ENCODE measurements at places on chromosomes 16 and 17.

- no peak for DNase-seq
These were observed 90.3 kb upstream of the MPHOSPH6 start for GRCh38 chr16:82260212-82260795.

DNA sequence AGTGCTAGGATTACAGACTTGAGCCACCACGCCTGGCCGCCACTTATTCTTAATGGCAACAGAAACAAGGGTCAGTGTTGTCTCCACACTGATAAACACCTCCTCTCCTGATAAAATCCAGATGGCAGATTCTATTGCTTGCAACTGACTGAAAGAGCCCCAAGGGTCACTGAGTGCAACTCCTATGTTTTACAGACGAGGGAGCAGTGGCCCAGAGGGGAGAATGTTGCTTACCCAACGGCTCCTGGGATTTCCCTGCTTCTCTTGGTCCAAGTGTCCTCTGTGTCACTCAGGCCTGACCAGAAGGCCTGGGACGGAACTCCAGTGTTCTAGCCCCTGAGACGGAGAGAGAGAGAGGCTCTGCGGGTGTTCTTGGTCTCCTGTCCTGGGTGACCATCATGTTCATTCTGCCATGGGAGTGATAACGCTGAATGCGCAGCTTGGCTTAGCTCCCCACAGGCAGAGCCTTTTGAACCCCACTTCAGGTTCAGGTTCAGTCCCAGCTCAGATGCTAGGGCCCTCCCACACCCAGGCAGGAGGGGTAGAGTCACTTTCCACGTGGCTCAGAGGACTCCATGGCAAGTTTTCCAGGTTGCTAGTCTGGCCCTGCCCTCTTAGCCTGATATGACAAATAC lies 77.3 kb upstream of the NLRP1 start:
- DNase-seq = no peak

- DNase-seq = no peak
These were observed 12.9 kb upstream of the MYO18A start for GRCh38 chr17:29193146-29193545.

DNA sequence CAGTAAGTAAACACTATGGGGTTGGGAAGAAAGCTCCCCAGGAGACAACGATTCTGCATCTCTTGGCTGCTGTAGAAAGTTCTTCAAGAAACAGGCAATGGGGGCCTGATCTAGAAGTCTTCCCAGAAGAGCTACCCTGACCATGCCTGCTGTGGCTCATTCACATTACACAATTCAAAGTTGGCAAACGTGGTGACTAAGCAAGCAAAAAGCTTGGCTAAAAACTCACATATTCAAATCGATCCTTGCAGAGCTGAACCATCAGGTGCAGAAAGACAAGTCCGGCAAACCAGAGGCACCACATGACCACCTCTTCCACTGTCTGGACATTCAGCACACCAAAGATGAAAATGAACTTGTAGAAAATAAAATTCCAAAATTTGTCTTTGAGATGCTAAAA lies 16.1 kb downstream of the AMFR start:
- peak; percentile 79 for DNase-seq

GRCh38 chr17:73389411-73389810 lies 77.6 kb upstream of the CDC42EP4 start:
- no peak for DNase-seq

- no peak for DNase-seq
These were observed 1.0 kb upstream of the NLRC5 start for GRCh38 chr16:56988161-56988947.

DNA sequence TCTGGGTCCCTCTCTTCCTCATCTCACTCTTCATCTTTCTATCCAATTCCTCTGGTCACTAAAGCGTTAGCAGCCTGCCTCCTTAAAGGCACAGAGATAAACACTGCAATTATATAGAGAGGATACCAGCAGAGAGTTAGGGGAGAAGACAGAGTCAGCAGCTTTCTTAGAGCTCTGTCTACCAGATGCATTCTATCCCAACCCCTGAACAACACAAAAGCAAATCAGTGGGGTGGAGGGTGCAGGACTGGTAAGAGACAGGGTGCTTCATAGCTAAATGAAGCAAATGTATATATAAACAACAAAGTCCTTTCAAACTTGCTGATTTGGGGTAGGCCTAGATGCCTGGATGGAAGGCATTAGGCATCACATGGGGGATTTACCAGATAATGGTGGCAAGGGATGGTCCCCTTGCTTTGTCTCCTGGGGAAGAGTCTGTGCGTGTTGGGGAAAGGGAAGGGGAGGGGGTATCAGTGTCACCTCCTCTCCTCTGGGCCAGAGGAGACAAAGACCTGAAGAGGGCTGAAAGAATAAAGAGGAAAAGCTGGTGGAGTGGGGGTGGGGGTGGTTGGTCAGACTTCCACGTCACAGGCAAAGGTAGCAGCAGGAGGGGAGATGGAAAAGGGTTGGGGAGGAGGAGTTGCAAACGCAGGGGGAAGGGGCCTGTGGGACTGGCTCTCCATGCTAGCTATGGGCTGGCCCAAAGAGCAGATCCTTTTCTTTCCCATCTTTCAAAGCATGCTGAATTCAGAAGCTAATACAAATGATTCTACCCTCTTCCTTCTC lies 12.0 kb downstream of the HOXB4 start:
- no peak for DNase-seq

GRCh38 chr16:86355531-86355930 lies 154.8 kb upstream of the FOXF1 start:
- DNase-seq = no peak

DNA sequence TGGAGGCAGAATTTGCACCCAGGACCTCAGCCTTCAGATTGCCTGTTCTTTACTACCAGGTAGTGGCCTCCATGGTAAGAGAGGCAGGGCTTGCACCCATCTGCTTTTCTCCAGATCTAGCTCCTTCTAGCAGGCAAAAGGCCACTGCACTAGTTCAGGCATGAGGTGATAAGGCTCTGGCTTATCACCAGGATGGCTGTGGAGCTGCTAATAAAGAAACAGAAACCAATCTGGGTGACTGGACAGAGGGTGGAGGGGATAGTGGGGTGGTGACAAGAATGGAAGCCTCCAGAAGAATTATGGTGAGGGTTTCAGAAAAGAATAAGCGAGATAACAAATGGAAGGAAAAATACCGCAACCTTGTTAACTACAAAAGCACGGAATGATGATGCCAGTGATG lies 15.5 kb upstream of the SUPT4H1 start:
- no peak for DNase-seq

GRCh38 chr17:29390851-29391631 lies 878 bp downstream of the TAOK1 start:
- DNase-seq = no peak

DNA sequence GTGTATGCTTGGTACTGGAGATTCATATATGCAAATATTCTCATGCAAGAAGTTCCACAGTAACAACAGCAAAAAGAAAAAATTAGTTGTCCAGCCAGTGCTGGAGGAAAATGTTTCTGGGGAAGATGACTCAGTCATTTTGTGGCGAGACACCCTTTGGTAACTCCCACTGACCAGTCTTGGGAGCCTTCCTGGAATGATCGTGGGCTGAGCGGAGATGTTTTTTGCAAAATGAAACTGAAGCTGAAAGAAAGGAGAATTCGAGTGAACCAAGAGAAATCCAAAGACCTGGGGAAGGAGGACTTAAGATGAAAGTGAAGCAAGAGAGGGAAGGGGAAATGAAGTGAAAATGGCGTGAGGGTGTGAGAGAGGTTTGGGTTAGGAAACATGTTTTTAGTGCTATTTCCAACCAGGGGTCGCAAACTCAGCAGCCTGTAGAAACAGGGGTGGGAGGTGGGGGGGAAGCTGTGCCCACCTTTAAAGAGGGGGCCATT lies 5.2 kb downstream of the ITPRIPL2 start:
- peak; percentile 76 for DNase-seq

DNA sequence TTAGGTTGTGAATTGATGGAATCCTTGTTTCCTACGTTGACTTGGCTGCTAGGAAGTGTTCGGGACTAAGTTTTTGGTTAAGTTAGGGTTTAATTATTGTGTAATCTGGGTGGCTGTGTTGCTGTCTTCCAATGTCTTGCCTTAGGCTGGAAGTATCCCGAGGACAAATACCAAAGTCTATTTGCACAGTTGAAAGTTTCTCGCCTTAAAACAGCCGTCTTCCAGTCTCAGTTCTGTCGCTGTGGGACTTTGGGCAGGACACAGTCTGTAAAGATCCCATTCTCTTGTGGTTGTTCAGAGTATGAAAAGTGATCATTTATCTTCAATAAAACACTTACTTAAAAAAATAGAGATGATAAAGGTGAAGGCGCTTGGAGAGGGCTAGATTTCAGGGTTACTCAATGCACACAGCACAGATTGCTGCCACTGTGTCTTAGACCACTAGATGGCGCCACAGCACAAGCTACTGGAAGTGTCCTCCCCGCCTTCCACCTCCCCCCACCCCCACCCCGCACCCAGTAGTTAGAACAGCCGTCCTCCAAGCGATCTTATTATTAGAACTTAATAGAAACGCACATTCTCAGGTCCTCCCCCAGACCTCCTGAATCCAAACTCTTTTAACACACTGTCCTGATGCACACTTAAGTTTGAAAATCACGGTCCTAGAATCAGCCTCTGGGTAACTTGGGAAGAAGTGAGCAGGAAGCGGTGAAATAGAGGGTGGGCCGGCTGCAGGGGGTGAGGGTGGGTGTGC lies 45.8 kb downstream of the AKAP1 start:
- DNase-seq = peak; percentile 96

GRCh38 chr16:88504489-88505404 lies 51.7 kb downstream of the ZFPM1 start:
- DNase-seq = no peak

DNA sequence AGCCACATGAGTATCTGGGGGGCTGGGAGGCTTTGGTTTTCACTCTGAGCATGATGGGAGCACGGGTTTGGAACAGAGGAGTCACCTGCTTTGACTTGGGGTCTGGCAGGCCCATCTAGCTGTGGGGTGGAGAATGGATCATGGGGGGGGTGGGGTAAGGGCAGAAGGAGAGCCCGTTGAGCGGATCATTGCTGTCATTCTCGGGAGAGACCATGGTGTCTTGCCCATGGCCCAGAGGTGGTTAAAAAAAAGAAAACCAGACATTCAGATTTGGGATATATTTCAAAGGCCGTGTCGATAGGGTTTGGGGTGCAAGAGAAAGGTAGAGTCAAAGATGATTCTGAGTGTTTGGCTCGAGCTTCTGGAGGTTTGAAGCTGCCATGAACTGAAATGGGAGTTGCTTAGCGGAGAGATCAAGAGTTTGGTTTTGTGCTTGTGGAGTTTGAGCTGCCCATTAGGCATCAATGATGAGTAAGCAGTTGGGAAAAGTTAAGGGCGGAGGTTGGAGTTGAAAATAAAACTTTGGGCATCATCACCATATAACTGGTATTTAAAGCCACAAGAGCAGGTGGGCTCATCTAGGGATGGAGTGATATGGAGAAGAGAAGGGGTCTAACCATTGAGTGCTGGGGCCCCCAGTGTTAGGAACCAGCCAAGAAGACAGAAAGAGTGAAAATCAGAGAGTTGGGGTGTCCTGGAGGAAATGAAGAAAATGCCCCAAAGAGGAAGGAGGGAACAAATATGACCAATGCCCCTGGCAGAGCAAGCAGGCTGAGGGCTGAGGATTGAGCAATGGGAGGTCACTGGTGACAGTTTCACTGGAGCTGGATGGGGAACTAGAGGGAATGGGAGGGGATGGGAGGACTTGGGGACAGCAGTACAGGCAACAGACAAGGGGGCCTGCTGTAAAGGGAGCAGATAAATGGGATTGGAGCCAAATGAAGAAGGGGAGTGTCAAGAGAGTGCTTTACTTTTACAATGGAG lies 1.9 kb downstream of the NOD2 start:
- DNase-seq = no peak

GRCh38 chr16:87324411-87325275 lies 7.5 kb upstream of the C16orf95 start:
- DNase-seq = peak; percentile 21

GRCh38 chr16:30677931-30678585 lies 19.8 kb downstream of the FBRS start:
- DNase-seq = no peak

DNA sequence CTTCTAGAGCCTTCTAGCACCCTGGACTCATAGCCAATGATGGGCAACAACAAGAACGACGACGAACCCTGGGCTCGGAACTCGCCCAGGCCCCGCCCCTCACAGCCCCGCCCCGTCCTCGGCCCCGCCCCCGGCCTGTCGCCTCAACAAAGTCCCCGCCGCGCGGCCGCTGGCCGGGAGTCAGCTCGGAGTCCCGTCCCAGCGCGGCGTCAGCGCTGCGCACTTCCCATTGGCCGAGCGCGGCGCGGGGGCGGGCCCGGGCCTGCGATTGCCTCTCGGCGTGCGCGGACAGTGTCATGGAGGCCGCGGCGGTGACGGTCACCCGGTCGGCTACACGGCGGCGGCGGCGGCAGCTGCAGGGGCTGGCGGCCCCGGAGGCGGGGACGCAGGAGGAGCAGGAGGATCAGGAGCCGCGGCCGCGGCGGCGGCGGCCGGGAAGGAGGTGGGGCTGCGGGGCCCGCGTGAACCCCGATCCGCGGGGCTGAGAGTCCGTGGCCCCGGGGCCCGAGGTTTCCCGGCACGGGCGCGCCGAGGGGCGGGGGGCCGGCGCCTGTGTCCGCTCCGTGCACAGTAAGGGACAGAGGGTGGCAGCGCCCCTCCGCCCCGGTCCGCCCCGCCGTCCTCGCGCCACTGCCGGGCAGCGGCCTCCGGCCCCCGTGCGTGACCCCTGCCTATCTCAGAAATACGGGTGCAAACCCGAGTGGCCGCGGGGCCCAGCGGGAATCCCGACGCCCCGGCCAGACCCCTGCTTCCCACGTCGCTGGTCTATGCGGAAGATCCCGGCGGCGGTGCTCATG lies at the start of gene ENGASE:
Gene ENGASE (plus strand): TSS at position 176 of the 797 bp plus-strand sequence. CDS start 121 bp downstream, at position 297.
- peak; percentile 97 for DNase-seq

GRCh38 chr17:52524096-52524637 lies 365.7 kb upstream of the CA10 start:
- DNase-seq = no peak

GRCh38 chr16:78916928-78917545 lies 683.5 kb downstream of the MAF start:
- no peak for DNase-seq

DNA sequence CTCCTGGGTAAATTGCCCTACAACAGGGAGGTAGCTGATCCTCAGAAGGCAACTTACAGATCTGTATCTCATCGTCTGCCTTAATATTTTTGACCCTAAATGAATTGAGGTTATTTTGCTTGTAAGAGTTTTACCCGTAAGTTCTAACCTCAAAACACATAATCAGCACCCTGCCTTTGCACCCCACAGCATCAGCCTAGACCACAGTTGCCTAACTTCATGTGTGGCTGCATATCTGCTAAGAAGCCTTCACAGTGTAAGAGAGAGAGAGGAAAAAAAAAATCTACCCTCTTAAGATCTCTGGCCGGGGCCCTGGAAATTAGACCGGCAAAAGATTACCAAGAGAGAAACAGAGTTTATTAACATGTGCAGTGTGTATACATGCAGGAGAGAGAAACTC lies 76.9 kb downstream of the ARHGAP44 start:
- DNase-seq = no peak

GRCh38 chr17:40124279-40125141 lies 2.7 kb downstream of the MSL1 start:
- peak; percentile 15 for DNase-seq

- no peak for DNase-seq
These were observed 543 bp downstream of the TXNDC11 start for GRCh38 chr16:11742093-11742535.

- peak; percentile 84 for DNase-seq
These were observed 37.3 kb upstream of the ICAM2 start for GRCh38 chr17:64057701-64058263.
